Mesenteric fat pad (tissue), 1 donor: ENCODE measurements at places on chromosomes 12 and 14.

- no peak for DNase-seq
Measured at GRCh38 chr12:108146035-108146893, 17.2 kb downstream of the WSCD2 start.

GRCh38 chr12:1776170-1776921 is 44.0 kb upstream of the LRTM2 start:
- no peak for DNase-seq

- no peak for DNase-seq
Measured at GRCh38 chr12:69630191-69630590, 19.5 kb upstream of the LRRC10 start.

DNA sequence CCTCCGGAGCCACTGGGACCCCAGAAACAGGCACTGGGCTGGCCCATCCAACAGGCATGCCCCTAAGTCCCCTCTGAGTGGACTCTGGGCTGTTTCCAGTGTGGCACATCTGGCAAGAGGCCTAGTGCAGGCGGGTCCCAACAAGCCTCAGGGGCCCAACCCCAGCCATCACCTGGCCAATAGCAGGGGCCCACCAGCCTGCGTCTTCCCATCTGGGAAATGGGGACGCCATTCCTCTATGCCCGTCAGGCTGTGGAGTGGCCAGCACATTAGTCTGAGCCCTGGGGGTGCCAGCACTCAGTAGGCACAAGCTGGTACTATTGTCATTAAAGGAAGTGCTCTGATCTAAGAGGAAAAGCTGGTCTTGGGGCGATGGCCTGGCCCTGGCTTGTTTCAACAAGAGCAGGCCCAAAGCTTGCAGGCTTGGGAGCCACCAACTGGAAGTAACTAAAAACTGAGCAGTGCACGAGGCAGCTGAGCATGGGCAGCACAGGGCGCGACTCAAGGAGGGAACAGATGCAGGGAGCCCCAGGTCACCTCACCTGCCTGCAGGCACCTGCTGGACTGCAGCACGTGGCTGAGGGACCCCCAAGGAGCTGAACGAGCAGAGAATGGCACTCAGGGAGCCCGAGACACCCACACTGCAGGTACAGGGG is 8.4 kb downstream of the DEGS2 start:
- DNase-seq = no peak

GRCh38 chr12:23684121-23684520 is 265.3 kb downstream of the SOX5 start:
- DNase-seq = no peak

- no peak for DNase-seq
Measured at GRCh38 chr12:124827588-124828184, 36.0 kb downstream of the SCARB1 start.
